Fibroblast of lung (primary cell): ENCODE measurements at places on chromosomes 2 and 18. TPM values are rescaled to one million over a fixed set of nuclear protein-coding genes. Genes with fewer than 3 reads are reported as not detected.

DNA sequence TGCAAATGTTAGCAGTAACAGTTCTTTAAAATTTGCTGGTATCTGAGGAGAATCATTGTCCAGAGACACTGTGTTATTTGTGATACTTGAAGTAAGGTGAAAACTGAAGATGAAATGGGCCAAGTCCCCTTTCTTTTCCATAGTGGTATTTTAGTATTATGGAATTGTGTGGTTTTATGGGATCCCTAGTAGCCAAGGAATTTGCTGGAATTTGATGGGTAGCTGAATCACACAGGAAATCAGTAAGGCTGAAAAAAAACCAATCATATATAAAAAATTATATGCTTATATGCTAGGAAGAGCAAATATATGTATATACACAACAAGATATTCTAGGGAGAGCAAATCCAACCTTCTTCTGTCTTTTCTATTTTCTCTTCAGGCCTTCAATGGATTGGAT lies 54.2 kb upstream of the TACR1 start:
- H3K27ac ChIP-seq, result no peak overlapping the region
- DNase-seq, result no peak
- no peak overlapping the region for H3K4me3 ChIP-seq
- no peaks in the 10 kb centered on the region for H3K27me3 ChIP-seq
- H3K36me3 ChIP-seq, result no peaks in the 10 kb centered on the region

Gene GALR1
- total RNA-seq, result not detected in 2 replicates

GRCh38 chr2:229300790-229301189 lies 29.7 kb upstream of the PID1 start:
- H3K4me3 ChIP-seq, result no peak overlapping the region
- no peaks in the 10 kb centered on the region for H3K27me3 ChIP-seq
- no peaks in the 10 kb centered on the region for H3K4me1 ChIP-seq
- H3K27ac ChIP-seq, result no peak overlapping the region
- DNase-seq, result peak; percentile 29

GRCh38 chr2:2890246-2890645 lies 487.4 kb downstream of the EIPR1 start:
- no peak for DNase-seq
- no peaks in the 10 kb centered on the region for H3K36me3 ChIP-seq
- no peaks in the 10 kb centered on the region for H3K27me3 ChIP-seq
- H3K4me3 ChIP-seq, result no peak overlapping the region

DNA sequence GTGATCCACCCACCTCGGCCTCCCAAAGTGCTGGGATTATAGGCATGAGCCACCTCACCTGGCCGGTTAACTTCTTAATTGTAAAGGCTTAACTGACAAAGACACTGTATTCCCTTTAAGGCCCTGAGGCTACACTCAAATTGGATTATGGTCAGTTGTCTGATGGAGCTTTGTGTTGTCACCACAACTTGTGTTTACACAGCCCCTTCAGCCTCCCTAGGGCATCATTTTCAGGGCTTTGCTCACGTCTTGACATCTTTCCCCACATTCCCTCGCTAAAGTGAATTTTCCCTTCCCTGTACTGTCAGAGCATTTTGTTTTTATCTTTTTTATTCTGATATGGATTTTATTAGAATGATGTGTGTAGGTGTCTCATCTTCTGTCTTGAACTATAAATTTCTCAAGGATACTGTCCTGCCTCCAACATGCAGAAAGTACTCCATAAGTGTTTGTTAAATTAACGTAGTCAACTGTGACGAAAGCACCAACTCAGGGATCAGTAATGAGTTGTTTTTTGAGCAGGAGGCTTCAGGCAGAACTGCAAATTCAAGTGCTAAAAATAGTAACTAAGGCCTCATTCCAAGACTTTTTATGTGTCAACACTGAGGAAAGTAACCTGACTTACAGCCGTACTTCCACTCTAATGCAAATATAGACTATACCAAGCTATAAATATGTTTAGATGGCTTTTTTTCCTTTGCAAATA lies 77.1 kb upstream of the NARS1 start:
- H3K4me1 ChIP-seq, result peaks cover 7% of the 10 kb centered on the region
- no peaks in the 10 kb centered on the region for H3K27me3 ChIP-seq
- peak; percentile 81 for DNase-seq
- peaks cover 16% of the 10 kb centered on the region for H3K36me3 ChIP-seq

Gene RNU2-63P
- 46.0 and 268 TPM in 2 replicates for total RNA-seq

Gene TNFRSF11A
- total RNA-seq, result 0.26 and 0.66 TPM in 2 replicates

Gene SLC4A5
- total RNA-seq, result under 0.01 and 0.17 TPM in 2 replicates

DNA sequence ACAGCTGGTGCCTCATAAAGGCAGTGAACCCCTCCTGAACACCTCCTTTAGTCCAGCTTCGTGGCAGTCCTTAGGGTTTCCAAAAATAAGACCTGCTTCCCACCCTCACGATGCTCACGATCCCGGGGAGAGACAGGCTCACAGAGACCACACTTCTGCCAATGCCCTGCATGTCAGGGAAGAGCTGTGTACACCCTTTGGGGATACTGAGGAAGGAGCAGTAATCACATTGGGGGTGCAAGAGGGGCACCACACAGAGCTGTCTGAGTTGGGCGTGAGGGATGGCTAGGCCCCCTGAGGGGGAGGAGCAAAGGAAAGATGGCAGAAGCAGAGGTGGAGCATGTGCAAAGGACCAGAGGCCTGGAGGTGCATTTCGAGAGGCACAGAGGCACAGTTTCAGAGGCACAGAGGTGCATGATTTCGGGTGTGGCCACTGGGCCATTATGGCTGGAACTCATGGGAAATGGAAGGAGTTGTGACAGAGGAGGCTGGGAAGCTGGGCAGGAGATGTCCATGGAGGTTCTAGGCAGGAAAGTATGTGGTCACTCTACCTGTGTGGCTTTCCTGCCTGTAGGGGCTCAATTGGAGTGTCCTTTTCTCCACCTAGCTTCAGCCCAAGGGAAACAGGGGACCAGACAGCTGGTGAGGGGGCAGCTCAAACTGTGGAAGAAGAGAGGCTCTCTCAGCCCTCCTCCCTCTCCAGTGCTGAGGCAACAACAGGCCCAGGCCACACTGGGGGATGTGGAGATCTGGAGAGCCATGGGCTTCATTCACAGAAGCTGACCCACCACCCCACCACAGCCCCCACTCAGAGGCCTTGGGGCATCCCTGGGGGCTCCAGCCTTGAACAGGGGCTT lies 115.9 kb downstream of the CAPN13 start:
- no peaks in the 10 kb centered on the region for H3K27me3 ChIP-seq
- H3K27ac ChIP-seq, result no peak overlapping the region
- no peaks in the 10 kb centered on the region for H3K36me3 ChIP-seq
- no peak for DNase-seq
